ENCODE measurements at places on chromosomes 13 and 19.
A peak's percentile ranks its signal among the peaks of the same experiment; 100 is the strongest.

DNA sequence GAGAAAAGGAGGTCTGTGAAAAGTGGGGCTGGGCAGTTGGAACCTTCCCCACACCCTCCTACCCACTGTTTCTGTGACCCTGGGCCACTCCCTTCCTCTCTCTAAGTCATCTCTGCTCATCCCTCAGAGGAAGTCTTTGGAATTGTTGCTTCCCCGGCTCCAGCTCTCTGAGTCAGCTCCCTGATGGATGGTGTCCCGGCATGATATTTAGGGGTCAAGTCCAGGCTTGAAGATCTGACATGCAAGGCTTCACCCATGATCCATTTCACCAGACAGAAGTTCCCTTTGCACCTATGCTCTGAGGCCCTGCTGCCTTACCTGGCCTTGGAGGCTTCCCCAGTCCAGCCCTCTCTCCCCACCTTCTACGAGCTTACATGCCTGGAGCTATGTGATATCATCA, 13.3 kb downstream of the EXOC3L2 start:
- DNase-seq: no peak

GRCh38 chr19:43606569-43607229, 5.2 kb upstream of the SRRM5 start:
- DNase-seq: no peak

DNA sequence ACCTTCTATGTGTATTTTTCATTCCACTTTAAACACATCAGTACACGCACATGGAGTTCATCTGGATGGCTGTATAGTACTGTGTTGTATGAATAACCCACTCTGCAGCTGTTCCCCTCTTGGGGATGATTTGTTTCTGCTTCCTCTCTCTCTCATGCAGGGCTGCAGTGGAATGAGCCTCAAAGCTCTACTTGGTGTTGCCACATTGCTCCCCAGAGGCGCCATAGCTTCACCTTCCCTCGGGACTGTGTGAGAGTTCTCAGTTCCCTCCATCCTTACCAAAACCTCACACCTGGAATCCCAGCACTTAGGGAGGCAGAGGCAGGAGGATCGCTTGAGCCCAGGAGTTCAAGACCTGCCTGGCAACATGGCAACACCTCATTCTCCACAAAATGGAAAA, 28.4 kb upstream of the GPR183 start:
- DNase-seq: no peak

GRCh38 chr13:43279696-43280095, 256.3 kb downstream of the DNAJC15 start:
- no peak for DNase-seq

- DNase-seq: no peak
Measured at GRCh38 chr19:49814010-49814409, 918 bp upstream of the FUZ start.

DNA sequence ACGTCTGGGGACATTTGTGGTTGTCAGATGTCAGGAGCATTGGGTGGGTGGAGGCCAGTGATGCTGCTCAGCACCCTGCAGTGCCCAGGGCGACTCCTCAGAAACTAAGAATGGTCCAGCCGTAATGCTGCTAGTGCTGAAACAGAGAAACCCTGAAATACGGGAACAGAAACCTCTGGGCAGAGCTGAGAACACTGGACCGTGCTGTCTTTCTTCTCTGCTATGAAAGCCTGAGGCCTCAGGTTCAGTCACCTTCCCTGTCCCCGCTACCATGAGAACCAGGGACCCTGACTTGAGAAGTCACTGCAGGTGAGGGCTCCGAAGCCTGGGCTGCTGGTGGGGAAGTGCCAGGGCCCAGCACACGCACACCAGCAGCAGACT, 13.4 kb downstream of the CAPS start:
- DNase-seq: no peak

DNA sequence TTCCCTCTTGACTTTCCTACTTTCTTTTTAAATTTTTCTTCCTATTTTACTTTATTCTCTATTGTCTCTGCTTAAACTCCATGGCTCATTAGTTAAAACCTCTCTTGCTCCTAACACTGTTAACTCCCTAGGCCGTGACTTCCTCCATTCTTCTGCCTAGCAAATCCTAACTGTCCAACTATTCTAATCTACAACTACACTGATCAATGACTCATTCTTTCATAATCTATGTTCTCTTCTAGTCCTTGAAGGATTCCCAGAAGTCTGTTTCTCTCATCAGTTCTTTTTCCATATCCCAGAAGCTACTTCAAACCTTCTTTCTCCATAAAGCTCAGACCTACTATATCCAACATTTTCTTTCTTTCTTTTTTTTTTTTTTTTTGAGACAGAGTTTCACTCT, 66.9 kb downstream of the MICU2 start:
- peak; percentile 15 for DNase-seq

DNA sequence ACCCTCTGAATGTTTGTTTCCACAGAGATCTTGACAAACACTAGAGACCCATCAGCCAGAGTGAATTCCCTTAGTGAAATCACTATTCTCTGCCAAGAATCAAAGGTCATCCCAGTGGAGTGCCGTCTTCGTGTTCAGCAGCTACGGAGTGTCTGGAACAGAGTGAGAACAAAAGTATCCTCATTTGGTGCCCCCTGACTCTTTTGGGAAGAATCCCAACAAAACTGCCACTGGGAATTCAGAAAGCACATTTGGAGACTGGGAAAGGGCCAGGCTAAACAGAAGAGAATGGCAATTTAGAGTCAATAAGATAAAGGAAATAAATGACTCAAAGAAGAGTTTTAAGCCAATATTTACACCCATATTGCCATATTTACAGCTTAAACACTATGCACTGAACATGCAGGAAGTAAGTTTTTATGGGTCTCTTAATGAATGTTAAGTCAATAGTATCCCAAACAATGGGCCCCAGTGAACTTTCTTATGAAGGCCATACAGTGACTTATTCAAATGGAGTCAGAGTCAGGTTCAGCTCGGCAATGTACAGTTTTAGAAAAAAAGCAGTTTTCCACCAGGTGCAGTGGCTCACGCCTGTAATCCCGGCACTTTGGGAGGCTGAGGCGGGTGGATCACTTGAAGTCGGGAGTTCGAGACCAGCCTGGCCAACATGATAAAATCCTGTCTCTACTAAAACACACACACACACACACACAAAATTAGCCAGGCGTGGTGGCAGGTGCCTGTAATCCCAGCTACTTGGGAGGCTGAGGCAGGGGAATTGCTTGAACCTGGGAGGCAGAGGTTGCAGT, 392.6 kb downstream of the KLF5 start:
- DNase-seq: no peak

DNA sequence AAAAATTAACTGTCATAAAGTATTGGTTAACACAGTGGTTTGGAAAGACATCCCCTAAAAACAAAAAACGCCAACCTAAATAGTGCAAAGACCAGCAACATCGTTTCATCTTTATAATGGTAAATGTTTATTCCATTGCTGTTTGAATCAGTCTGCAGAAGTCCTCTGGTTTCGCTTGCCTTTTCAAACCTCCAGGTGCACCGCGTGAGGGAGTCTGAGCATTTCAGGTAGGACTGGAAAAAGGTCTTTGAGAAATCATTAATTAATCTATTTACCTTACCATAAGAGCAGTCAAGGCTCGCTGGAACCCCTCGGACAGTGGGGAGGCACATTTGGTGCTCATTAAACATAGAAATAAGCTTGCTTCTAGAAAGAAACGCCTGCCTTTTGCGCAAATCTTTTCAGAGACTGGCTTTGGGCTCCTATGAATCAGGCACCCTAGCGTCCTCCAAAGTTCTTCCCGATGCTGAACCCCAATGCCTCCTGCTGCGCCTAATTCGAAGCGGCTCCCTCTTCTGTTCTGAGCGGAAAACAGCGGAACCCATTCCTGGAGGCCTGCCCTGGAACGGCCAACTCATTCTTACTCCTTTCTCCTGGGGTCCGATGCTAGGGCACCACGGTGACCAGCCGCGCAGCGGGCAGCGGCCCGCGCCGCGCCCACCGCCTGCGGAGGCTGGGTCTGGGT, 951 bp upstream of the MTUS2 start:
- peak; percentile 24 for DNase-seq

DNA sequence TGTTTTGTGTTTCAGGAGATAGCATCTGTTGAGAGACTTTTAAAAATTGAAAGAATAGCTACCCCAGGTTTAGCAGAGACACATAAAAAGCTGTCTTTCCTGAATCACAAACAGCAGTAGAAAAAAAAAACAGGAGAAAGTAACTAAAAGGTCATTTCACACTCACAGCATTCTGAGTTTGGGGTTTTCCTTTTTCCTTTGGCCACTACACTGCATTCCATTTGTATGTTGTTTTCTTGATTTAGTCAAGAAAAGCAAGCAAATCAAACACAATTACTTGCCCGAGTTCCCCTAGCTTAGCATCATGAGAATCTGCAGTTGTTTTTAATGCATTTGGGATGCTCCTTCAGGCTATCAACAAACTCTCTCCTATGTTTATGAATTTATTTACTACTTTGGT, 161.0 kb downstream of the KCTD12 start:
- peak; percentile 75 for DNase-seq

- peak; percentile 48 for DNase-seq
Measured at GRCh38 chr13:37416291-37417059, 182.1 kb downstream of the POSTN start.

DNA sequence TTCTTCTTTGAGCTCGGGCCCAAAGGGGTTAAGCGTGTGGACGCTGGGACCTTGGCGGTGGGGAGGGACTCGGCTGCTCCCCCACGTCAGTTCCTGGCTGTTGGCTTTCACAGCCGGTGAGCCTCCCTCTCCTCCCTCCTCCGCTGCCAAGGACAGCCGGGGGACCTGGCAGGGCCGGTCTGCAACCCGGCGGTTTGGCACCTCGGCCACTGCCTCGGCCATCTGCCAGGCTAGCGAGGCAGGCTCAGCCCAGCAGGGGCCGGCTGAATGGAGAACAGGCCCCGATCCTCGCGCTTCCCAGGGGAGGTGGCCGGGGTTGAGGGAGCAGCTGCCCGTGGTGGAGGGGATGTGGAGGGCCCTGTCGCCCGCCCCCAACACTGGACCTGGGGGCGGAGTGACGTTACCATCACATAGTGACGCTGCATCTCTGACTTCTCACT, 5.0 kb downstream of the TLE5 start:
- DNase-seq: peak; percentile 49

GRCh38 chr13:64293923-64294322, 2878.3 kb upstream of the PCDH20 start:
- no peak for DNase-seq

DNA sequence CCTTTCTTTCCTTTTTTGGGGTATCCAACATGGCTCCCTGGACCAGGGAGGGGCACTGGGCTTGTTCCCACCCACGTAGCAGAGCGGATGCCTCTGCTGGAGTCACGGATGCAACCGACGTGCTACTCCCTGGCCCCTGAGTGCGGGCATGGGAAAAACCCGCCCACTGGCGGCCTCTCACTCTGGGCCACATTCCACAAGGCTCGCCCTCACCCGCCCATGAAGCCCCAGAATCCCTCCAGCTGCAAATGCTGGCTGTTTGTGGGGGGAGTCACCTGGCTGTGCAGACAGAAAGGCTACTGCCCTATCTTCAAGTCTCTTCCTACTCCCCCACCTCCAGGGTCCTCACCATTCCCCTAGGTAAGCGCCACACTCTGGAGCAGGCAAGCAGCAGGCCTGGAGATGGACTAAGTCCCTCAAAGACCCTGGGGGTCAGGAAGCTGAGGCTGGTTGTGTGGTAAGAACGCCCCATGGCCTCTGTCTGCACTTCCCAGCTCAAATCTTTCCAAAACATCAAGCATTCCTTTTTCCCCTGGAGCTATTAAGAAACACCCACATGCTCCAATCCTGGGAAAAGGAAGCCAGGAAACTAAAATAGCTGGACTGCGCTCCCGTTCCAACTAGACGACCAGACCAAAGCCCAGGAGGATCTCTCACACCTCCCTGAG, 17.9 kb upstream of the EPHX3 start:
- DNase-seq: peak; percentile 94

- DNase-seq: no peak
Measured at GRCh38 chr13:110161112-110161882, 145.7 kb downstream of the COL4A1 start.

DNA sequence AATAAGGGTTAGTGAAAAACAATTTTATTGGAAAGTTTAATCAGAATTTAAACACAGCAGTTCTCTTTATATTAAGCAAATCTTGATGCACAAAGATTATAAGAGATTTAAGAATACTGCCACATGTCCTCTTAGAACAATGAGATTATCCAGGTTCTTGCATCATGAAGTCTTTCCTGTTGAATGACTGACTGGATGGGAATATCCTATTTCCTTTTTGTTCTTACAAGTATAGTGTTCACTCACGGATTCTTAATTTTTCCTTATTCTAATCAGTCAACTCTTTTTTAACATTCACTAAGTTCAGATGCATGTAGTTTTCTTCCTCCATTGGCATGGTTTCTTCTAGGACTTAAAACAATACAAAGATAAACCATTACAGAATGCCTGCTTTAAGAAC, 10.1 kb downstream of the URI1 start:
- DNase-seq: no peak

DNA sequence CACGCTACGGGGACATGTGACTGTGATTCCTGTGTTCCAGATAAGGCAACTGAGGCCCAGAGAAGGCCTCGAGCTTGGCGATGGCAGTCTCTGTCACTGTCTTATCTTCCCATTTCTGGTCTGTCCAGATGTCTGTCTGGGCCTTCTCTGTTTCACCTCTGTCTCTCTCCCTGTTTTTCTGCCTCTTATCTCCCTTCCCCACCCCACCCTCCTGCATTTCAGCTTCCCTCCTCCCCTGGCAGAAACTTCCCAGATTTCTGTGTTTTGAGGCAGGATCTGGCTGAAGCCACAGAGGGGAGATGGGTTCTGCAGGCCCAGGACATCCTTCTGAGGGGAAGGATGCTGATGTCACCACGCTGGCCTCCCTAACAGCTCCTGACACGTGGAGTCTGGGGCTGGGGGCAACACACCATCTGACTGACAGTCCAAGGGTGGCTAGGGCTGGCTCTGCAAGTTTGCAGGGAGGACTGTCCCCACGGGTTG, 14.4 kb downstream of the PAK4 start:
- no peak for DNase-seq

GRCh38 chr19:45779231-45780145, 2.8 kb downstream of the DMPK start:
- peak; percentile 47 for DNase-seq

DNA sequence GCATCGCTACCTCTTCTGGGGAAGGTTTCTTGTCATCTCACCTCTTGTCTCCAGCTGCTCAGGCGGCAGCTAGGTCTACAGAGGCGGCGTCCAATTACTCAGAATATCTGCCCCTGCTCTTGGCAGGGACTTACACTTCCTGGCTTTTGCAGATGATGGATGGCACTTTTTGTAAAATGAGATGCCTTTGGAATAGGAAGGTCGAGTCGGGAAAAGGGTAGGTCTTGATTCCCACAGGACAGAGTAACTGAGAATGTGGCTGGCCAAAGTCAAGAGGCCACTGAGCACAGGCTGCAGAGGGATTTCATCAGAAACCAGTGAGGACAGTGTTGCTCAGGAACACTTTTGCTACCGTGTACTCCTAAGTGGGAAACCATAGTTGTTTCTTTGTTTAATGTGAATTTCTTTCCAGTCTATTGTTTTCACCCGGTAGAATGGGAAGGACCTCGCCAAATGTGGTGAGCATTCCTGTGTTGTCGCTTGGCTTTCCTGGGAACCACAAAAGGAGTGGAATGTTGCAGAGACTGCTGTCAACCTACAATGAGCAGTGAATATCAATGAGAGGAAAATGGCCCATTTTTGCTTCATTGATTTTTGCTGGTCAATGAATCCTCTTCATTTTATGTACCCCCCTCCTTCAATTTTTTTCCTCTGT, 383.7 kb downstream of the HS6ST3 start:
- DNase-seq: no peak
